NCI-H226 (cell line): ENCODE measurements at places on chromosomes 12 and 14.
A peak's percentile ranks its signal among the peaks of the same experiment; 100 is the strongest.

- DNase-seq, result peak; percentile 78
Measured at GRCh38 chr12:108446766-108447165, 68.3 kb upstream of the FICD start.

GRCh38 chr14:56115334-56115870 lies 2.8 kb upstream of the PELI2 start:
- no peak for DNase-seq

- DNase-seq, result peak; percentile 33
Measured at GRCh38 chr14:102594514-102595175, 2.2 kb downstream of the RCOR1 start.

DNA sequence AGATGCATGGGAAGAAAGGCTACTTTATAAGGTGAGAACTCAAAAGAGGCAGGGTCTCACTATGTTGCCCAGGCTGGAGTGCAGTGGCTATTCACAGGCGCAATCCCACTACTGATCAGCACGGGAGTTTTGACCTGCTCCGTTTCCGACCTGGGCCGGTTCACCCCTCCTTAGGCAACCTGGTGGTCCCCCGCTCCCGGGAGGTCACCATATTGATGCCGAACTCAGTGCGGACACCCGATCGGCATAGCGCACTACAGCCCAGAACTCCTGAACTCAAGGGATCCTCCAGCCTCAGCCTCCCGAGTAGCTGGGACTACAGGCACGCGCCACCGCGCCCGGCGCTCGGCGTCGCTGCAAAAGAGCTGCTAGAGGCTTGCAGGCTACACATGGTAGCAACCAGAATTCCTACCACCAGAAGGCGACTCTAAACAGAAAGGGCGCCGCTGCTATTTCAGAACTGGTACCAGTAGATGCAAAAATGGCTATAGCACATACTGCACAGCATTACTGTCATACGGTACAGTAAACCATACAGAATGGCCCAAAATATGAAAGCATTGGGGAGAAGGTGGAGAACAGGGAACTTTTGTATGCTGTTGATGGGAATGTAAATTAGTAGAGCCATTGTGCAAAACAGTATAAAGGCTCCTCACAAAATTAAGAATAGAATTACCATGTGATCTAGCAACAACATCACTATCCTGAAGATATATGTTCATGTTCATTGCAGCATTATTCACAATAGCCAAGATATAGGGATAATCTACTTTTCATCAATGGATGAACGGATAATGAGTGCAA lies 1.2 kb upstream of the NEMF start:
- peak; percentile 73 for DNase-seq

DNA sequence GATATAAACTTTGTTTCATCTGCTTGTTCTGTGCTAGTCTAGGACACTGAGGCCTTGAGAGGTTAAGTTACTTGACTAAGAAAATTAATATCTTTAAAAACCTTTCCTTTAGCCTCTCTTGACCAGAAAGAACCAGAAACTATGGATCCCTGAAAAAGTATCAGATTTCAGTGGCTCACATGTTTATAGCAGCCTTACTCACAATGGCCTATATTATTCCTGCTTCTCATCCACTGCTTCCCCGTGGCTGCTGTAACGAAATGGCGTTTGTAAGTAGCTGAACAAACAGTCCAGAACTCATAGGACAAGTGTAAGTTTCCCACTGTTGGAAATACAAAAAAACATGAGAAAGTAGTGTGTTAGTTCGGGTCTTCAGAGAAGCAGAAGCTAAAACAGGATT lies 3.2 kb upstream of the PYGL start:
- DNase-seq, result no peak

DNA sequence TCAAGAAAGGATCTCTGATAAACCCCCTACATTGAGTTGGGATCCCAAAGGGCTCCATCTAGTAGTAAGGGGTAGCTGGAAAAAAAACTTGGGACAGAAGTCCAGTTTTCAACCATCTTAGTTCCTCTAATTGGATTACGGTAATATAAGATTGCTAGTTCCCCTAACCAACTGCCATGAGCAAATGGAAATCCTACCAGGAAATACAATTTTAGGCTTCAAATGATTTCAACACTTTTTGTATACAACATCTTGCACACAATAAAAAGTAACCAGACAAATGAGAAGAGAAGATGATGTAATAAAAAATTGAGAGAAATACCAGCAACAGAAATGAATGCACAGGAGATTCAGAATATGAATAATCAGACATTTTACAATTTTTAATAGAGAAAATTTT lies 73.0 kb downstream of the TSHR start:
- DNase-seq, result no peak

DNA sequence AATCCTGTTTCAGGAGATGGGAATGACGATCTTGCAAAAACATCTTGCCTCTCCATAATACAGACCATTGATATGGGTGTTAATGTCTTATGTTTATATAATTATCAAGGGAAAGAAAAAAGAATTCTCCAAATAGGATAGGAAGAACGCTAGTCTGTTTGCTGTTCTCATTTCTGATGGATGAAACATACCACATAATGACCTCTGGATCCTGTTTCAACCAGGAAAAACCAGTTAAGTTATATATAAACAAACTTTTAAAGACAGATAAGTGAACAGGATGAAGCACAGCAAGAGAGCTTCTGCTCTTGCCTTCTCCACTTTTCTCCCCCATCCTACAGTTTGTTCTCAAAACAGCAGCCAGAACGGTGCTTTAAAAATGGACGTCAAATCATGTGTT lies 27.8 kb downstream of the COQ6 start:
- no peak for DNase-seq

GRCh38 chr12:27498761-27499160 lies 25.2 kb upstream of the PPFIBP1 start:
- DNase-seq, result no peak

DNA sequence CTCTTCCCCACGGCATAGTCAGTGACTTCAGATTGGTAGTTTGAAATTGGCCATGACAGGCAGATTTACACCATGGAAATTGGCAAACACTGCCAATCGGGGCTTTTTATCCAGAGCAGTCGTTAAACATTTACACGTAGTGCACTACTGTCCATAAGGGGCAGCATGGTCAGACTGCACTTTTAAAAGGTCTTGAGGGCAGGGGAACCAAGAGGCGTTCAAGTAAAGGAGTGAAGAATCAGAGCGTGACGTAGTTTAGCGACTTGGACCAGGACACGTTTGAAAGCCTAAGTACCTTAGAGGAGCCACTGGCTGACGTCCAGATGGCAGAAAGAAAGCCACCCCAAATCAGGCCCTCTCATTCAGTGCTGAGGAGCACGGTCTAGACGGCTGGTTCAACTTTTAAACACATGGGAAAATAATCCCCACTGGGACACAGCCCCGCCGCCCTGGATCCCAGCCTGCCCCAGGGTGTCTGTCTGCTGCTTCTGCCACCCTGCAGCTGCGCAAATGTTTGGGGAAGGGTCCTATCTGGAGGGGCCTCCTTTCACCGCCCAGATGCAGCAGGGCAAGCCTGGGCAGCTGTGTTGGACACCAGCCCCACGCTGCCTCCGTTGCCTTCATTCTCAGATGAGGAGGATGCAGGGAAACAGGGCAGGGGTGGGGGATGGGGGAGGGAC lies 52.5 kb upstream of the PPP2R5C start:
- DNase-seq, result no peak

- no peak for DNase-seq
Measured at GRCh38 chr12:49377386-49377785, 10.1 kb downstream of the SPATS2 start.

DNA sequence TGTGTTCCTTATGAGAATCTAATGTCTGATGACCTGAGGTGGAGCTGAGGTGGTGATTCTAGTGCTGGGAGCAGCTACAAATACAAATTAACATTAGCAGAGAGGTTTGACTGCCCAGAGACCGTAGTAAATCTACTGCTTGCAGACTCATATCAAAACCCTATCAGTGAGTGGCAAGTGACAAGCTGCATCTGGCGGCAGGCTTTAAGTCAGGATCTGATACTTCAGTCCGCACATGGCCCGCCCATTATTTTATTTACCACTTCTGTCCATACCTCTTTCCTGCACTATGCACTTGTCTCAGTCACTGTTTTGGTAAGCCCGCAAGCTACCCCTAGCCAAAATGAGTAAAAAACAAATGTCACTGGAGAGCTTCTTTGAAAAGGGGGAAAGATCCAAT lies 11.4 kb downstream of the CEP128 start:
- DNase-seq, result no peak

DNA sequence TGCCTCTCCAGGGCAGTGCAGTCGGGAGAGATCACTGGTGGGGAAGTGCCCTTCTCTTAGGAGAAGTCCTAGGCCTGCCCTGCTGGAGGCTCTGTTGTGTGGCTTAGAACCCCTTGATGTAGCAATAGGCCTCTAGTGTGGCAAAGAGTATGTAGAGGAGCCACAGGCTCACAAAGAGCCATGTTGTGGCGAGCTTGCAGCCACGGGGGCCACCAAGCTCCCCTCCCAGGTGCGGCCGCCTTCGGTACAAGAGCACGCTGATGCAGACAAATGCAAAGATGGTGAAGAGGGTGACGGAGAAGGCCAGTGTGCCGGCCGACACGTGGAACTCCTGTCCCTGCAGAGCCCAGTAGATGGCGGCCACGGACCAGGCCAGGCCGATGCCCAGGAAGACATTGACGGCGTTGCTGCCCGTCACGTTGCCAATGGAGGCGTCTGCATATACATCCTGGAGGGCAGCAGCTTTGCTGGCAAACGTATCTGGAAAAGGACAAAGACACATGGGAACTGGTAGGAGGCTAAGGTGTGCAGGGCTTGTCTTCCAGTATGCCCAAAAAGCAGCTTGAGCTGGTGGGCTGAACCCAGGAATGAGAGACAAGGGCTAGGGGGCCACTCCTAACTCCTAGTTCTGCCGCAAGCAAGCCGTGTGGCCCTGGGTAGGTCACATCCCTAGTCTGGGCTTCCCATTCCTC lies 142.8 kb downstream of the SLC8A3 start:
- DNase-seq, result peak; percentile 47

- DNase-seq, result no peak
Measured at GRCh38 chr14:96682401-96682800, 114.8 kb upstream of the VRK1 start.

DNA sequence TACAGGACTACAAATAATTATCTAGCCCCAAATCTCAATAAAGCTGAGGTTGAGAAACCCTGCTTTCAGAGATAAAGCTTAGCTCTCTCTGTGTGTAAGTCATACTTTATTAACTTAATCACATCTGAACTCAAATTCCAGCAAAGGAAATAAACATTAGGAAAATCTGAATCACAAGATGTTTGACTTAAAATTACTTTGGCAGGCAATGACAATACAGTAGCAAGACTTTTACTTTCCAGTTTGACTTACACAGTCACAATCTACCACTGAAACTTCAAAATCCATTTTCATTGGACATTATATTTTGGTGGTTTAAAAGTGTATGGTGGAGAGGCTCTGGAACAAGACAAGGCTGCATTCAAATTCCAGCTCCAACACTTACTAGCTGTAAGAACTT lies 11.4 kb downstream of the TMEM116 start:
- DNase-seq, result no peak

DNA sequence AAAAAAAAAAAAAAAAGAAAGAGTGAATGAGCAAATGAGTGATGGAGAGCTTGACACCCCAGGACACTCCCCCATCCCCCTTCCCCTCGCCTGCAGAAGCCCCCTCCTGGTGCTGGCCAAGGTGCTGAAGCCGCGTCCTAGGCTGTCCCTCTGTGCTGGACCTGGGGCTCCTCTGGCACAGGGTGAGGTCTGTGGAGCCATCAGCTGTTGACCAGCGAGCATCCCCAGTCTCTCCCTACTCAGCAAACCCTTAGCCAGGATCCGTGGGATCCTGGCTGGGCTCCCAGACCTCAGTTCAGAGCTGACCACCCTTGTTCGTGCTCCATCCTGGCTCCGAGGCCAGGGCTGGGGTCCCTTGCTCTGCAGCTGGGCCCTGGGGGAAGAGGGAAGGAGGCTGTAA lies 5.4 kb upstream of the KIF26A start:
- DNase-seq, result no peak

DNA sequence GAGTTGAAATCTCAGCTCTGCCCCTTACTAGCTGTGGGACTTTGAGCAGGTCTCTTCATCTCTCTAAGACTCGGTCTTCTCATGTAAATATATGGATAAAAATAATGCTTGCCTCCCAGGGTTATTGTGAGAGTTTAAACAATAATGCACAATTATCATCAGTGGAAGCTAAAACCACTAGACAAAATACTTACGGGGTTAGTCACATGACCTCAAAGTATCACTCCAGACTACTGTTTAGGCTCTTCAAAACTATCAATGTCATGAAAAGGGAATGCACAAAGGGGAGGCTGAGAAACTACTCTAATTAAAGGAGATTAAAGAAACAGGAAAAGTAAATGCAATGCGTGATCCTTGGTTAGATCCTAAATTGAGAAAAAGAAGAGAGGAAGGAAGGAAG lies 24.5 kb upstream of the TSPAN11 start:
- DNase-seq, result no peak

DNA sequence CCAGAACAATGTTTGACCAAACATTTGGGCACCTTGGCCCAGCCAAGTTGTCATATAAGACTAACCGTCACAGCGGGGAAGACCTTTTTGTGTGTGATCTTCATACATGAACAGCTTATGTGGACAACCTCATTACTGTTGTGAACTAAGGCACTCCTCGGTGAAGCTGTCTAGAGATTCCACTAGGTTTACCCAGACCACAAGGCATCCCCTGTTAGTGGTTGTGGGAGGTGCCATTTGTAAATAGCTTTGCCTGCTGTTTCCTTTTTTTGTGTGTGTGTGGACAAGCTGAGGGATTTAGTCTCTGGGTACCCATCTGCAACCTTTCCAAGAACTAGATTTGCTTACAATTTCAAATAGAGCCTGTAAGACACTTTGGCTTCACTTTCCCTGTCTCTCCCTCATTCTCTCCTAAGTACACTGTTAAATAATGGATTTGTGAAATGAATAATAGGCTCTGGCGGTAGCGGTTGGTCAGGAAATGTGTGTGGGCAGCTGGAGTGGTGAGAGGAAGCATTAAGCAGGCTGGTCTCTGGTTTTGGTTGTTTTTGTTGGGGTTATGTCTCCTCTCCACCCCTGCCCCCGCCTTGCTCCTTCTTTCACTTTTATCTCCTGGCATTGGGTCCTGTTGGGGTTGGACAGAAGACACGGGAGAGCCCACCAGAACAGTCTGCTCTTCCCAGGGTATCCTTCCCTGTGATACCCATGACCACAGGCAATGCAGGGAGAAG lies 727.6 kb downstream of the VRK1 start:
- no peak for DNase-seq

DNA sequence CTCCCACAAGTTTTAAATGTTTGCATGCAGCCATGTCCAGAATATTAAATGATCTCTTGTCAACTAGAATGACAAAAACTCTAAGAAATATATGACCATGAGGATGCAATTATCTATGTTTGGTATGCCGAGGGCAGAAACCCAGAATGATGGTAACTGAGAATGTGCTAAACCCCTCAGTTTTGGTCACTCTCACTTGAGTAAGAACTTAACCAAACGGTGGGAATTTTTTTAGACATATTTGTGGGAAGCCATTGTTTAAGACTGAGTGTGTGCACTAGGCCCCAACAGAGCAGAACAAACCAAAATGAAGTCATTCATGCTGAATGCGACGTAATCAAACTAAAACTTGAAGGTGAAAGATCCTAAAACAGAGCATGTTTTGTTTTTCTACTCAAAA lies 1927.9 kb upstream of the SEL1L start:
- DNase-seq, result no peak

GRCh38 chr12:45042599-45042998 lies 8.3 kb downstream of the DBX2 start:
- DNase-seq, result no peak

- DNase-seq, result no peak
Measured at GRCh38 chr12:63228853-63229252, 77.9 kb upstream of the AVPR1A start.

GRCh38 chr12:131005161-131006035 lies 51.7 kb downstream of the ADGRD1 start:
- DNase-seq, result no peak

- DNase-seq, result no peak
Measured at GRCh38 chr14:45251912-45252311, 1.1 kb downstream of the MIS18BP1 start.
